ENCODE measurements at places on chromosomes 3 and 15.

- DNase-seq, result no peak
Observed at GRCh38 chr3:18403061-18403460, 22.1 kb downstream of the SATB1 start.

DNA sequence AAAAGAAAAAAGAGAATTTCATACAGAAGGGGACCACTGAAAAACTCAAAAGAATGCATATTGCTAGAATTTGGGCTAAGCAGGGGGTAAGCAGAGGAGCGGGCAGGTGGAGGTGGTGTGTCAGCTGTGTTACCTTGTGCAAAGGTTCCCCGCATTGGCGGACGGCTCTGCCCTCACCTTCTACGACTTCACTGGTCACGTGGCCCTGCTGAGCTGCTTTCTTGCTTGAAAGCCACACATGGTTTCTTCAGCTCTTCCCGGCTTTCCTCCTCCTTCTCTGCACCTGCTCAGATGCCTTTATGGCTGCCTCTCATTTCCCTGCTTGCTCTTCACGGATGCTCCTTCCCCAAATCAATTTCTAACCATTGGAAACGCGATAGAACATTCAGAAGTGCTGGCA lies 30.5 kb downstream of the FAH start:
- no peak for DNase-seq

DNA sequence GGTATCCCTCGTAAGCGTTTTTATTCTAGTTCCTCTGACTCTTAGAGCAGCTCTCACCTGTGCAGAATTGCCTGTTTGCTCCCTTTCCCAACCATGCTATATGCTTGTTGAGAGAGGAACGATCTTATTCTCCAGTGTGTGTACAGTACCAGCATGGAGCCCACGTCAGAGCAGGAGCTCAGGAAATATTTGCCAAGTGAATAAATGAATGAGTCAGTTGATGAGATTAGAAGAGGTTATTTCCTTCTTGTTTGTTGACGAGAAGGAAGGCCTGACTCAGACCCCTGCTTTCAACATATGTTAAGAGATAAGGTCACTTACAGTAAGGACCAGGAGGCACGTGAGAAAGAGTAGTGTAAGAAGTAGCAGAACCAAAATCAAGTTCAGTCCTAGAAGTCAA lies 106.3 kb upstream of the ABHD17C start:
- no peak for DNase-seq

GRCh38 chr15:68354923-68355322 lies 77.0 kb downstream of the ITGA11 start:
- no peak for DNase-seq

GRCh38 chr3:139935016-139935865 lies at the start of gene CLSTN2:
Gene CLSTN2, plus strand, starts transcription at chr3:139935185.
- peak; percentile 91 for DNase-seq

- no peak for DNase-seq
Observed at GRCh38 chr15:99719096-99719541, 14.1 kb downstream of the LYSMD4 start.

GRCh38 chr3:45244356-45244755 lies 18.3 kb upstream of the TMEM158 start:
- DNase-seq, result no peak

- DNase-seq, result no peak
Observed at GRCh38 chr3:94137377-94137776, 74.5 kb downstream of the NSUN3 start.

DNA sequence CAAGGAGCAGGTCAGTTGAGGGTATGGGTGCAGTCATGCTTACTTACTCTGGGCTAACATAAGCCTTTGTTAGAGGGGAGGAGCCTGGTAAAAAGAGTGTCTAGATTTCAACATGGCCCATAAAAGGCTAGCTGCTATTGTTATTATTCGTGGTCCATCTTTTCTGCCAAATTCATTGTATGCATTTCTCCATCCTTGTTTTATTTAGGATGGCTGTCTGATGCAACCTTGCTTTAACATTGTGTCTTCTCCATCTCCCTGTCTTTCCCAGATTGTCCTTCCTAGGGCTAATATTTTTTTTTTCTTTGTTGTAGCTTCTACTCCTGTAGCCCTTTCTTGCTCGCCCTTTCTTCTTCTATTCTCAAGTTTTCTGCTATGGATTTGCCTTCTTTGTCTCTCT lies 12.6 kb downstream of the RBMS3 start:
- no peak for DNase-seq

DNA sequence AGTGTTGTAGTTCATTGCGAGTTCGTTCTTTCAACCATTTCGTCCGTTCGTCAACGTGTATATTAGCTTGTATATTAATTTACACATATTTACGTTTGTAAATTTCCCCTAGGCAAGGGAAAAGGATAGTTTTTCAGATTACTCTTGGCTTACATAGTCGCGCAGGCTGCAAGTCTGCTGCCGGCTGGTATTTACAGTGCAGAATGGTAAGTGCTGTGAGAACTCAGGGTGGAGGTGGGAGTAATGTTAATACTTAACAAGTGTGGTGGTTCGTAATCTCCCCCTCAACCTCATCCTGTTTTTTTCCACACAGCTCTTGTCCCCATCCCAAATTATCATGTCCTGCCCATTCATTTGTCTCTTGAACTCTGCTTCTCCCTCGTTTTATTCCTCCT lies 766 bp downstream of the FAM98B start:
- no peak for DNase-seq

- no peak for DNase-seq
Observed at GRCh38 chr3:18778094-18778493, 353.0 kb upstream of the SATB1 start.

- no peak for DNase-seq
Observed at GRCh38 chr3:107907996-107908395, 182.8 kb downstream of the CD47 start.

- no peak for DNase-seq
Observed at GRCh38 chr3:68228856-68229255, 574.4 kb upstream of the SUCLG2 start.

GRCh38 chr15:74294010-74294409 lies 57.9 kb downstream of the CCDC33 start:
- DNase-seq, result no peak

DNA sequence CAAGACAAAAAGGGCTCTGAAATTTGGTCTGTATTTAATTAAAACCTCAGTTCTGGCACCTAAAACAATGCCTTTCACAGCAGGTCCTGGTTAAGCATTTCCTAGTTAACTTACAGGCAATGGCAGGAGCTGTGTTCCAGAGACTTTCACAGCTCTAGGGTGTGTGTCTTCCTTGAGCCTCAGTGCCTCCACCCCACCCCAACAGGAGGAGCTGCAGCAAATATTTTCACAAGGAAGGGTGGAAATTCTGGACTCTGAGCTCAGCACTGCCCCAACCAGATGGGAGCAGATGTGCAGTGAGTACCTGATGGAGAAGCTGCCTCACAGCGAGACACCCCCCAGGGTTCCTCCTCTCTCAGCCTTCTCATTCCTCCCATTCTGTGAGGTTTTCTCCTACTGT lies 106.3 kb upstream of the SPATA12 start:
- no peak for DNase-seq

- DNase-seq, result peak; percentile 40
Observed at GRCh38 chr3:133970916-133971315, 58.8 kb downstream of the SLCO2A1 start.

GRCh38 chr15:33150431-33150941 lies 44.0 kb downstream of the FMN1 start:
- no peak for DNase-seq

- no peak for DNase-seq
Observed at GRCh38 chr15:52281085-52282035, 14.2 kb downstream of the MYO5C start.

- DNase-seq, result no peak
Observed at GRCh38 chr15:71052356-71052755, 62.9 kb upstream of the THSD4 start.

DNA sequence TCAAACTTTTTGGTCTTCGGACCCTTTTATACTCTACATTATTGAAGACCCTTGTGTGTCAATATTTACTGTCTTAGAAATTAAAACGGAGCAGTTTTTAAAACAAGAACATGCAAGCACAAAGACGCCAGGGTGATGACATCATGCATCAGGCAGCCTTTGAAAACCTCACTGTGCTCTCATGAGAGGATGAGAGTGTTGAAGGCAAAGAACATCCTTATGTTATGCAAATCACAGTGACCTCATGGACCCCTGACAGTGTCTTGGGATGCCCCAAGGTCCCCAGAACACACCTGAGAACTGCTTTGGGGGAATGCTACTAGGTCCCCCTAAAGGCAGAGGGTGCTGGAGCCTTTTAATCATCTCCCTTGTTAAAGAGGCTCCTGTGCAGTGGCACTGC lies 51.6 kb downstream of the CHDH start:
- DNase-seq, result no peak

- no peak for DNase-seq
Observed at GRCh38 chr3:151404316-151404715, 19.8 kb upstream of the P2RY12 start.

DNA sequence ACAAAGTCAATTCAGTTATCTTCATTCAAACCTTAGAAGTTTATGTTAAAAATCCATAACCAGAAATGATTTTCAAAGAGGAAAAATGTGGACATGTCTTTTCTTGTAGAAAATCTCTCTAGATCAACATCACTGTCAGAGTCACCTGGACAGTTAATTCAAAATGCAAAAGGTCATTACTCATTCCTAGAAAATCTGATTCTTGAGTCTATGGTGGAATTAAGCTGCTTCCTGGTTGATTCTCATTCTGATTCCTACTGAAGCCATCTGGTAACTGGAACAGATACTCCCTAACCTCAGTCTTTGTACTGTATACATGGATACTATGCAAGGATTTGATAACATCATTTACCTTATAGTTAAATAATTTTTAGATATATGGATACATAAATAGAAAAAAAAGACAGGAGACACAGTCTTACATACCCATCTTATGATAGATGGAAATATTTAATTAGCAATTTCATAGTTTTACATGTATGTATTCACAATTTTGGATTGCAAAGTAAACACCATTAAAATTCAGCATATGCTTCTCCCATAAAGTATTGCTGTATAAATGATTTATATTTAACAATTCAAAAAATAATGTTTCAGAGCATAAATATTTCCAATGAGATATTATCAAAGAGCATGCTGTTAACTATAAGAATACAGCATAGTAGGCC lies 693.2 kb upstream of the CCDC54 start:
- no peak for DNase-seq

DNA sequence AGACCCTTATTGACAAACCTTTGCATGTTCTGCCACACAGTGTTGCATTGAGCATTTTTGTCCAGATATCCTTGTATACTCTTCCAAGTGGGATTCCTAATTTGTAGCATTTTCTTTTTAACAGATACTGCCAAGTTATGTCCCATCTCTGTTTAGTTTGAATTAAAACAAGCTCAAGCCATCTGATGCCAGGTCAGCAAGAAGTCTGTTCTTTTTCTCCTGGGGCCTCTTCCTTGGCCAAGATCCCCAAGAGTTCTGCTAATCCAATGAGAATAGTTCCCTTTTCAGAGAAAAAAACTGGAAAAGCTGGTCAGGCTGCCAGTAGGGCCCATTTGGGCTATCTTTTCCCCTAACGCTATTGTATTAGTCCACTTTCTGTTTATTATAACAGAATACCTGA lies 29.8 kb downstream of the GLDN start:
- no peak for DNase-seq

DNA sequence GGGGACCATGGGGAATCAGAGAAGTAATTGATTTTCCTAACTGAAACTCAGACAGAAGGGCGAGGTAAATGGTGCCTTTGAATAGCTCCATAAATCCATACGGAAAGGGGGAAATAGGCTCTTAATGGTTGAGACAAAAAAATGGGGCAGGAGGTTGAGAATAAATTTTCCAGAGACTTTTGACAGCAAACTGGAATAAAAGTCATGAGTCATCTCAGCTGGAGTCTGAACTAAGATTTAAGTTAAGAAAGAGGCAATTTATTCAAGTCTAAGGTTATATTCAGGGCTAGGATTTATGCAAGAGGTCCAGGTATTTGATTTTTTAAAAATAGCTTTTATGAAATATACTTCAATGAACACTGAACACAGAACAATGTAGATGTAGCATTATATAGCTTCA lies 238.7 kb upstream of the RORA start:
- no peak for DNase-seq

GRCh38 chr3:126816298-126816697 lies 112.3 kb downstream of the CHCHD6 start:
- DNase-seq, result no peak

- DNase-seq, result no peak
Observed at GRCh38 chr3:162489853-162490252, 993.2 kb downstream of the OTOL1 start.

DNA sequence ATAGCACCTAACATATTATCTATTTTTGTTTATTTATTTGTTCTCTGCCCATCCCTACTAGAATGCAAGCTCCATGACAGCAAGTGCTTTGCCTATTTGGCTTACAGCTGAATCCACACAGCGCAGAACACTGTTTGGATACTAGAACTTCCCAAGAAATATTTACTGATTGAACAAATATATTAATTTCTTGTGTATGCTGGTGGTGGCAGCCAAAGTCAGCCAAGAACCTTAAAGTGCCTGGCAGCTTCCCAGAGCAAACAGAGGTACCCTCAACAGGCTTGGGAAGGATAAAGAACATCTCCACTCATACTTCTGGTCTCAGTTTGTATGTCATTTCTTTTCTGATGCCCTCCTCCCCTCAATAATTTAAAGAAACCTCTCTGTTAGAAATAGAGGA lies 111.8 kb upstream of the SLC25A36 start:
- DNase-seq, result no peak

- peak; percentile 73 for DNase-seq
Observed at GRCh38 chr15:22956978-22957260, 23.2 kb downstream of the CYFIP1 start.

GRCh38 chr15:62647843-62648505 lies 394.6 kb upstream of the TPM1 start:
- DNase-seq, result no peak

GRCh38 chr15:100169615-100170290 lies 172.0 kb downstream of the ADAMTS17 start:
- DNase-seq, result no peak

DNA sequence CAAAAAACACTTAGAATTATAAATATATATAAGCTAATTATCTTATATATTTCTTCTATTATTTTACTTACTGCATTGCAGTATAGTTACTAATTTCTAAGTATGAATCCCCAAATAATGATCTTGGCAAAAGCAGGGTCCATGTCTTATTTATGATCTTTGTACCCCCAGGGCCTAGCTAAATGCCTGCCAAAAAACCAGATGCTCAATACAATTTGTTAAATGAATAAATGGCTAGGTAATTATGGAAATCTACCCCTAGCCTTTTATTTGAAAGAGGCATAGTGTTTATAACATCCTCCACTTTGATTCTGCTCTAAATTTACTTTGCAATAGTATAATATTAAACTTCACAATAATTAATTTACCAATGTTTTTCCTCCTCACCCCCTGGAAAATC lies 69.5 kb downstream of the CSNK1G1 start:
- no peak for DNase-seq

- no peak for DNase-seq
Observed at GRCh38 chr3:178152988-178153387, 383.2 kb upstream of the KCNMB2 start.

DNA sequence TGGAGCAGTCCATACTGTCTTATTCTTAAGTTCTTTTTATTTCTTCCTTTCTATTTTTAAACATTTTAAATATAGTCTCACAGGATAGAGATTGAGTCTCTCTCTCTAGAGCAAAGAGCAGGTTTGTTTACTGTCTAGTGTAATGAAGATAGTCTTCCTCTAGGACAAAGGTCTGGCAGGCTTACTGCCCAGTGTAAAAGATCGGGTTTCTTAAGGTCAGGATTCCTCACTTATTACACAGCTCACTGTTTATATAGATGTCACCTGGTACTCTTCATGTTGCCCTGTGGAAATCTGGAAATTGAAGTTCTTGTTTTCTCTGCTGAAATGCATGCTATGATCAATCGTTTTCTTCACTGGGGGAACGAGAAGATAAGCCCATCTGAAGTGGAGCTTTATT lies 76.0 kb downstream of the ZBBX start:
- DNase-seq, result no peak
